ENCODE measurements at places on chromosomes 2 and 18. TPM values are rescaled to one million over a fixed set of nuclear protein-coding genes. Genes with fewer than 3 reads are reported as not detected.

IL36B gene
- not detected for total RNA-seq

BCL2 gene
- total RNA-seq = 23.1 TPM

NCKAP1 gene
- 119 TPM for total RNA-seq

RSAD2 gene
- total RNA-seq = 5.7 TPM

TTN gene
- total RNA-seq = 3,938 TPM

PPIG gene
- total RNA-seq = 40.9 TPM

TMEM163 gene
- 0.19 TPM for total RNA-seq

IL1RN gene
- 9.2 TPM for total RNA-seq

BAZ2B gene
- total RNA-seq = 30.8 TPM
